ENCODE measurements at places on chromosomes 7 and 10. TPM values are rescaled to one million over a fixed set of nuclear protein-coding genes. Genes with fewer than 3 reads are reported as not detected.

DNA sequence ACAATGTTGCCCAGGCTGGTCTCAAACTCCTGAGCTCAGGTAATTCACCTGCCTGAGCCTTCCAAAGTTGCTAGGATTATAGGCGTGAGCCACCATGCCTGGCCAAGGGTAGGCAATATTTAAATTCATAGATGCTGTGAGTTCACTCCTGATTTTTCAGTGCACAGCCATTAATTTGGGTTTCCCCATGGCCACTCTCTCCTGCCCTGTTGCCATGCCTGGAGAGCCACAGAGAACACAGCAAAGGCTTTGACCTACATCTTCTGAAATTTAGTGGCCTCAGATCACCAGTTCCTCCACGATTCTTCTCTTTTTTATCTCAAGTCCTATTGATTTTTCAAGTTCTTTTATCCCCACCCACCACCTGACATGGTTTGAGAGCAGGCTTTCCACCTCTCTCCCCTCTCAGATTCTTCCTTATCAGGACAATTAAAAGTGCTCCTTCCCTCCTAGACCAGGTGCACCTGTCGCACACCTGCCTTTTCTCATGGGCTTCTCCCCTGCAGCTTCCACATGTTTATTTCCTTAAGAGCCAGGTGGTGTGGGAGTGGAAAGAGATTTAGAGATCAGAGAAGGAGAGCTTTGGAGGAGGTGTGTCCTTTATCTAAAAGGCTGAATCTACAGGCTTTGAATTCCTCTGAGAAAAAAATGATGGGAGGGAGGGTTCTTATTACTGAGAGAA, 123.8 kb downstream of the ADRA2A start:
- no peak for DNase-seq

DNA sequence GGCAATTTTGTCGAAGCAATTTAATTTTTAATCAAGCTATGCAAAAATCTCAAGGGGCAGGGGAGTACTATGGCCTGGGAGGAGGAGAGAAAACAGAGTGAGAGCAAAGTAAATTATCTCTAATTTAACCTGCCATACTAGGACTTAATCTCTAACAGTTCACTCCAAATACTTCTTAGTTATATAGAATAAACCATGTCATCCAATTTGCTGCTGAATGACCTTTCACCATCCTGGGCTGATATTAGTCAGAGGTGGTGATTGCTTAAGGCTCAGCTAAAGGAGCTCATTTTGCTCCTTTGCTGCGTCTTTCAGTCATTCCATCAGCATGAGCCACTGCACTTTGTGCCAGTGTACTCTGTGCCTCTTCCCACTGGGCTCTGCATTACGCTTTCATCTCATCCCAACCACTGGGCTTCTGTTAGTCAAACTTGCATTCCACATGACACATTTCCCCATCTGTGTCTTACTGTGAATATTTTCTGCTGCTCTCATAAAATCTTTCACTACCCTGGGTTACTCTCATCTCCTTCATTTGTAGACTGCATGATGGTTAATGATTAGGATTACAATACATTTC, 84.3 kb downstream of the CD36 start:
- DNase-seq: peak; percentile 52

- no peak for DNase-seq
These were observed 287.4 kb downstream of the C7orf25 start for GRCh38 chr7:42624471-42624870.

The CYP2C9 gene
- not detected for total RNA-seq
